ENCODE measurements at places on chromosomes 5 and 9. TPM values are rescaled to one million over a fixed set of nuclear protein-coding genes. Genes with fewer than 3 reads are reported as not detected.

DNA sequence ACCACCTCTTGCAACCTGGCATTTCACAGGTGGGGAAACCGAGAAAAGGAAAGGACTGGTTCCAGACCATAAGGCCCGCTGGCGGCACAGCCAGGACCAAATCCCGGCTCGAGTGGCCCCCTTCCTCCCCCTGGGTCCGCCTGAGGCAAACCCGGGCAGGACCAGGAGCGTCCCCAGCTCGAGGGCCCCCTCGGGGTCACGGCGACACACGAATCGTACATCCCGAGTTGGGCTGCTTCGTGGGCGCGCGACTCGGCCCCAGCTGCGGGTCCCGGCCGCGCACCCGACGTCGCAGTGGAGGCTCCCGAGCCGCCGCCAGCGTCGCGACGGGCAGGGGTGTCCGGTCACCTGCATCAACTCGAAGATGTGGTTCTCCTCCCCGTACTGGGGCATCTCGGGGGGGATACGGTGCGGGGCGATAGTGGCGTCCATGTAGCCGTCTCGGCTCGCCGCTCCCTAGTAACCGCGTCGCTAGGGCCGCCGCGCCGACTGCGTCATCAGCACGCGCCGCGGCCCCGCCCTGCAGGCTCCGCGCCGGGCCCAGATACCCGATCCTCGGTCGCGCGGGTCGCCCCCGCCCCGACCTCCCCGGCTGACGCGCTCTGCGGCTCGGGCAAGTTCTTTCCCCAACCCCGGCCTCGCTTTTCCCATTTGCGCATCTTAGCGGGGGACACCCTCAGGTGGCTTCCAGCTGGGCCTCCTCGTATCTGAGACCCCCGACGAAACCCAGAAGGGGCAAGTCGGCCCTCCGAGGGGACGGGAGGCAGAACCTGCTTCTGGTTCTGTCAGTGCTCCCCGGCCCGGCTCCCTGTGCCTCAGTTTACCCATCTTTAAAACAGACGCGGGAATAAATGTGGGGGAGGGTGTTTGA is at the start of gene AK8:
Gene AK8, minus strand, starts transcription at position 461 of the 871 bp plus-strand sequence. Its CDS starts 29 bp downstream, at position 432.
- H3K4me3 ChIP-seq: peak within 1 kb of the TSS; percentile 74
- no peaks in the 10 kb centered on the region for H3K36me3 ChIP-seq
- H3K4me1 ChIP-seq: peaks cover 2% of the 10 kb centered on the region

- H3K27me3 ChIP-seq: no peaks in the 10 kb centered on the region
- DNase-seq: no peak
- H3K27ac ChIP-seq: no peak overlapping the region
- peaks cover 83% of the 10 kb centered on the region for H3K4me1 ChIP-seq
- H3K36me3 ChIP-seq: no peaks in the 10 kb centered on the region
Measured at GRCh38 chr5:125274211-125274610, 527.8 kb upstream of the ZNF608 start.

- H3K4me3 ChIP-seq: no peak overlapping the region
- H3K27me3 ChIP-seq: no peaks in the 10 kb centered on the region
- peak overlapping the region; percentile 70 for H3K27ac ChIP-seq
- DNase-seq: no peak
Measured at GRCh38 chr9:125405938-125406809, 144.5 kb downstream of the GAPVD1 start.

DNA sequence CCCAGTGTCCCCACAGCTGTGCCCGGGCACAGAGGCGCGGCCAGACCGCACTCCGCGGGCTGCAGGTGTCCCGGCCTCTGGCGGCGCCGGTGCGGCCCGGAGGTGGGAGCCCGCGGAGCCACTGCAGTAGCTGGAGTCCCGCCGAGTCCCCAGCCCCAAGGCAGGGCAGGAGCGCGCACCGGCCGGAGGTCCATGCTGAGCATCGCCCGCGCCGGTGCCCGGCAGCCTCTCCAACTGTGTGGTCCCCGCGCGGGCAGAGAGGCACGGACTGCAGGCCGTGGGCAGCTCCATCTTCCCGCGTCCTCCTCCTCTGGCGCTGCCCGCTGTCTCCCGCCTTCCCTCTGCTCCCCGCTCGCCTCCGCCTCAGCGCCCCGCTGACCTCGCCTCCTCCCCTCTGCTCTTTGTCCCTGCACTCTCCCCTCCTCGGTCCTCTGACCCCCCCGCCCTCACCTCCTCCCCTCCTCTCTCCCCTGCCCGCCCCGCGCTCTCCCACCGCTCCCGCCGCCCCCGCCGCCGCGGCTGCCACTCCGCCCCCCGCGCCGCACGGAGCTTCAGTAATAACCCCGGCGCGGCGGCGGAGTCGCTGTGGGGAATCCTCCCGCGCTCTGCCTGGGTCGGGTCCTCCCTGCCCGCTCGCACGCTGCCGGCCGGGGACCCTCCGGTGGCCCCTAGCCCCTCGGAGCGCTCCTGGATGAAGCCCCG is at the start of gene ADAMTS16:
Gene ADAMTS16, plus strand, starts transcription at position 554 of the 702 bp plus-strand sequence. Its CDS starts 138 bp downstream, at position 692.
- peaks cover 13% of the 10 kb centered on the region for H3K36me3 ChIP-seq
- H3K4me3 ChIP-seq: peak within 1 kb of the TSS; percentile 75
- H3K27ac ChIP-seq: no peak within 1 kb of the TSS
- no peak for DNase-seq
- peaks cover 38% of the 10 kb centered on the region for H3K27me3 ChIP-seq

GRCh38 chr5:154371687-154372086 is 74.1 kb upstream of the SAP30L start:
- H3K4me3 ChIP-seq: no peak overlapping the region
- peaks cover 11% of the 10 kb centered on the region for H3K27me3 ChIP-seq
- H3K27ac ChIP-seq: no peak overlapping the region
- no peaks in the 10 kb centered on the region for H3K36me3 ChIP-seq
- peaks cover 23% of the 10 kb centered on the region for H3K4me1 ChIP-seq
- DNase-seq: no peak

- no peak for DNase-seq
- peak overlapping the region; percentile 68 for H3K4me3 ChIP-seq
Measured at GRCh38 chr5:138351517-138351916, 968 bp upstream of the KDM3B start.

- peak; percentile 68 for DNase-seq
- H3K36me3 ChIP-seq: no peaks in the 10 kb centered on the region
- H3K4me1 ChIP-seq: peaks cover 19% of the 10 kb centered on the region
- H3K27ac ChIP-seq: peak overlapping the region; percentile 97
- H3K27me3 ChIP-seq: peaks cover 5% of the 10 kb centered on the region
- peak overlapping the region; percentile 98 for H3K4me3 ChIP-seq
Measured at GRCh38 chr5:54309691-54310432, 511 bp downstream of the ARL15 start.

- DNase-seq: no peak
- no peak overlapping the region for H3K4me3 ChIP-seq
- no peaks in the 10 kb centered on the region for H3K36me3 ChIP-seq
- H3K27me3 ChIP-seq: no peaks in the 10 kb centered on the region
Measured at GRCh38 chr9:111064160-111064837, 26.0 kb upstream of the LPAR1 start.

- H3K27me3 ChIP-seq: no peaks in the 10 kb centered on the region
- peaks cover 30% of the 10 kb centered on the region for H3K4me1 ChIP-seq
- no peak overlapping the region for H3K27ac ChIP-seq
Measured at GRCh38 chr5:174755106-174755505, 30.7 kb downstream of the MSX2 start.

DNA sequence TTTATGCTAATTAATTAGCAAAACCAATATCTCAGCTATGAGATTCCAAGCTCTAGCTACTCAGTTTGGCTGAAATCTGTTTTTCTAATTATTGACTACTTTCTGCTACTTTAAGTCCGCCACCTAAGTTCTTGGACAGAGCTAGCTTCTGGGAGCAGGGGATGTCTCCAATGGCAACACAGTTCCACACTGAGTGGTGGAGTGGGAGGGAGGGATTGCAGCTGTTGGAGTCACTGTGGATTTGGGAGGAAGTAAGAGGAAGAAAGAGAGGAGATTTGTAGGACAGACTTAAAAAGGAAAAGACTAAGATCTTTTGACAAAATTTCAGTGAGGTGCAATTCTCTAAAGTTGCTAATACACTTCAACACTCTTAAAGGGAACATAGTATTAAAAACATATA is 450.8 kb downstream of the NFIB start:
- no peak overlapping the region for H3K4me3 ChIP-seq
- no peak for DNase-seq
- peak overlapping the region; percentile 88 for H3K27ac ChIP-seq
- no peaks in the 10 kb centered on the region for H3K27me3 ChIP-seq
- H3K36me3 ChIP-seq: no peaks in the 10 kb centered on the region
- H3K4me1 ChIP-seq: peaks cover 40% of the 10 kb centered on the region

GRCh38 chr5:149271195-149271715 is 404 bp upstream of the AFAP1L1 start:
- peaks cover 7% of the 10 kb centered on the region for H3K4me1 ChIP-seq
- H3K27ac ChIP-seq: no peak overlapping the region
- peak overlapping the region; percentile 68 for H3K4me3 ChIP-seq
- peaks cover 61% of the 10 kb centered on the region for H3K27me3 ChIP-seq
- peak; percentile 43 for DNase-seq

DNA sequence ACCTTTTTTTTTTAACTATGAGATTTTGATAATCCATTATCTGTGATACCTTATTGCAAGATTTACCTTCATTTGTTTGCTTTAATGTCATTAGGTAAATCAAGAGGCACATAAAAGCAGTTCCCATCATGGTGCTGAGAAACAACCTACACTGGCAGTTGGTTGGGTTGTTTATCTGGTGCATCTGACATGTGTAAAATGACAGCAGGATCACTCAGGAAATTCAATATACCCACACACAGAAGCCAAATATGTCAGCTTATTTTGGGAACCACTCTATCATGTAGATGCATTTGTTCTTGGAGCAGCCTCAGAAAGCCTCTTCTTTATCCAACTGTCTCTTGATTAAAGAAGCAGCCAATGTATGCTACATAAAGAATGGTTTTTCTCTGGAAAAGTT is 7.8 kb upstream of the CCDC192 start:
- no peaks in the 10 kb centered on the region for H3K36me3 ChIP-seq
- H3K4me3 ChIP-seq: no peak overlapping the region
- no peak overlapping the region for H3K27ac ChIP-seq
- H3K27me3 ChIP-seq: no peaks in the 10 kb centered on the region
- H3K4me1 ChIP-seq: peaks cover under 1% of the 10 kb centered on the region

- no peak overlapping the region for H3K4me3 ChIP-seq
- peaks cover 10% of the 10 kb centered on the region for H3K4me1 ChIP-seq
- no peaks in the 10 kb centered on the region for H3K27me3 ChIP-seq
- DNase-seq: no peak
Measured at GRCh38 chr5:113330533-113331208, 104.1 kb downstream of the TSSK1B start.

GRCh38 chr9:89448381-89448780 is 49.5 kb downstream of the SEMA4D start:
- DNase-seq: no peak
- no peaks in the 10 kb centered on the region for H3K4me1 ChIP-seq
- H3K27ac ChIP-seq: no peak overlapping the region
- H3K27me3 ChIP-seq: no peaks in the 10 kb centered on the region
- no peak overlapping the region for H3K4me3 ChIP-seq
- peaks cover 2% of the 10 kb centered on the region for H3K36me3 ChIP-seq

- H3K36me3 ChIP-seq: no peaks in the 10 kb centered on the region
- no peak overlapping the region for H3K4me3 ChIP-seq
- H3K27ac ChIP-seq: peak overlapping the region; percentile 18
- H3K4me1 ChIP-seq: peaks cover 19% of the 10 kb centered on the region
- DNase-seq: no peak
Measured at GRCh38 chr5:127445328-127445727, 72.1 kb upstream of the PRRC1 start.

- no peak for DNase-seq
- no peaks in the 10 kb centered on the region for H3K36me3 ChIP-seq
- no peaks in the 10 kb centered on the region for H3K4me1 ChIP-seq
- peaks cover 2% of the 10 kb centered on the region for H3K27me3 ChIP-seq
Measured at GRCh38 chr9:94649100-94649819, 9.9 kb upstream of the FBP1 start.

GRCh38 chr5:125446986-125447385 is 700.5 kb upstream of the ZNF608 start:
- H3K4me3 ChIP-seq: no peak overlapping the region
- no peak overlapping the region for H3K27ac ChIP-seq
- H3K27me3 ChIP-seq: no peaks in the 10 kb centered on the region
- no peaks in the 10 kb centered on the region for H3K4me1 ChIP-seq
- DNase-seq: no peak
- H3K36me3 ChIP-seq: peaks cover 24% of the 10 kb centered on the region

- H3K27me3 ChIP-seq: no peaks in the 10 kb centered on the region
- H3K27ac ChIP-seq: peak overlapping the region; percentile 83
- DNase-seq: no peak
- H3K36me3 ChIP-seq: no peaks in the 10 kb centered on the region
Measured at GRCh38 chr9:105242557-105242956, 1.9 kb upstream of the SLC44A1 start.

GRCh38 chr9:70625078-70625477 is 210.6 kb upstream of the KLF9 start:
- H3K27me3 ChIP-seq: no peaks in the 10 kb centered on the region
- H3K4me1 ChIP-seq: no peaks in the 10 kb centered on the region
- H3K36me3 ChIP-seq: no peaks in the 10 kb centered on the region
- no peak overlapping the region for H3K4me3 ChIP-seq
- H3K27ac ChIP-seq: no peak overlapping the region

DNA sequence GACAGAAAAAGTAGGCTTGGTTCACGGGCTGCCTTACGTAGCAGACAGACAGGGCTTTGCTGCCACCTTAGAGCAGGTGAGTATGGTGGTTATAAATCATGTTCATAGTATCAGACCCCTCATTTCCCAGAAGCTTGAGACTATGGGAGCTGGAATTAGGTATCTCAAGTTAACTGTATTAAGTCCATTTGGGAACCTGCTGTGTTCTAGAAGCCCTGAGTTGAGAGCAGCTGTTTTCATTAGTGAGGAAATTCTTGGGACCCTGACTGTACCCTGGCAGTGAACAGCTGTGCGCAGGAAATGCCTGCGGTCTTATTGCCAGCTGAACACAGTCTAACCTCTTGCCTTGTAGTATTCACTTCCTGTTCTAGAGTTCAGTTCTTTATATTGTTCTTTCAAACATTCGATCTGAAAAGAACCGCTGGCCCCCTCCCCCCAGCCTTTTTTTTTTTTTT is 29.8 kb downstream of the UGCG start:
- H3K36me3 ChIP-seq: peaks cover 22% of the 10 kb centered on the region
- no peaks in the 10 kb centered on the region for H3K27me3 ChIP-seq
- DNase-seq: no peak
- no peak overlapping the region for H3K4me3 ChIP-seq
- no peak overlapping the region for H3K27ac ChIP-seq

DNA sequence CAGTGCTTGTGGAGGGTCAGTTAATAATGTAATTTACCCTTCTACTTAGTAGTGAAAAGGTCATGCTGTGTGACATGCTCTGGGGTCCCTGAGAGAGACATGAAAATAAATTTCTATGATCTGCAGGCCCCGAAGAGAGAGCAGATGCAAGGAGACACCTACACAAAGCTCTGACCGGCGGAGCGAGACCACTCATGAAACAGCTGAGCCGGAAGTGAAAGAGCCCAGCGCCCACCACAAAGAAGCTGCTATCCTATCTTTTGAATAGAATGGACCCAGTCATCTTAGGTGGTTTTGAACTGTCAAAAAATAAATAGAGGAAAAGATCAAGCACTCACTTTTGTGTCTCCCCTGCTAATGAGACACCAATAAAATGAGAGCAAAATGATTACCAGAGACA is 190.0 kb downstream of the MED10 start:
- peaks cover 24% of the 10 kb centered on the region for H3K27me3 ChIP-seq
- no peak overlapping the region for H3K27ac ChIP-seq
- peaks cover 2% of the 10 kb centered on the region for H3K4me1 ChIP-seq
- no peaks in the 10 kb centered on the region for H3K36me3 ChIP-seq
- no peak for DNase-seq
- H3K4me3 ChIP-seq: no peak overlapping the region

KIF12 gene
- 5.2 TPM for total RNA-seq

TGFBR1 gene
- 79.6 TPM for total RNA-seq

SLC26A2 gene
- total RNA-seq: 15.4 TPM

TTC39B gene
- 6.0 TPM for total RNA-seq

PFN3 gene
- not detected for total RNA-seq

DNM1 gene
- 89.2 TPM for total RNA-seq

ACTBL2 gene
- total RNA-seq: 0.07 TPM

STC2 gene
- 26.9 TPM for total RNA-seq

BTNL3 gene
- total RNA-seq: not detected

TMEM215 gene
- total RNA-seq: 0.07 TPM

GABRA1 gene
- not detected for total RNA-seq

Measured in mesothelial cell of epicardium (in vitro differentiated cells).